ENCODE measurements at places on chromosomes 6 and 20. TPM values are rescaled to one million over a fixed set of nuclear protein-coding genes. Genes with fewer than 3 reads are reported as not detected.

RAB22A gene
- polyA plus RNA-seq: 8.4 TPM

- DNase-seq: peak; percentile 10
Observed at GRCh38 chr20:32285621-32286371, 8.3 kb downstream of the KIF3B start.

- no peak for DNase-seq
Observed at GRCh38 chr20:2564406-2564805, 28.0 kb downstream of the TMC2 start.

GRCh38 chr20:3109350-3110302 is 25.1 kb upstream of the AVP start:
- DNase-seq: no peak

- DNase-seq: no peak
Observed at GRCh38 chr6:125792172-125792571, 1.4 kb downstream of the NCOA7 start.

LY6G6F gene
- polyA plus RNA-seq: not detected

GRCh38 chr6:5670811-5671561 is 335.7 kb downstream of the NRN1 start:
- peak; percentile 71 for DNase-seq

DNA sequence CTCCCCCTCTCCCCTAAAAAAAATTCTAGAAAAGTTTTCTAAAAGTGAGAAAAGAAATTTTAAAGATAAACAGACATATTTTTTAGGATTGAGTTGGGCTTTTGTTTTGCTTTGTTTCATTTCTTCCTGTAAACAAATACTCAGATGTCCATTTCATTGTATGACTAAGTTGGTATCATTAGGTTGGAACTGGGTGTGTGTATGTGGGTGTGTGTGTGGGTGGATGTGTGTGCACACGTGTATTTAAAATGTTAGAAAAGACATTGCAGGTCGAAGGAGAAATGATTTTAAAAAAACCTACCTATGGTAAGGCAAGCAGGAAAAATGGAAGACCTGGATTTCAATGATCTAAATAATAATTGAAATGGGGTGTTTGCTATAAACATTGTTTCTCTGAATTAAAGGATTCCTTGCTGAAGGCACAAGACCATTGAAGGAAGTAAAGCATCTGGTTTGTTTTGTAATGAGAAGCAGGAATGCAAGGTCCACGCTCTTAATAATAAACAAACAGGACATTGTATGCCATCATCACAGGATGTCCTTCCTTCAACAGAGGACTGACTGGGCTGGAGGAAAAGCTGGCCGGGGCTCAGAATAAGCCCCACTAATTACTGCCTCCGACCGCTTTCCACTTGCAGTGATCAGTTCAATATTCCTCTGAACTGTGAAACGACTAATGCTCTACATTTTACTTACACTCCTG is 996 bp upstream of the PRDM1 start:
- peak; percentile 68 for DNase-seq

CYB5R4 gene
- 2.7 TPM for polyA plus RNA-seq

DNA sequence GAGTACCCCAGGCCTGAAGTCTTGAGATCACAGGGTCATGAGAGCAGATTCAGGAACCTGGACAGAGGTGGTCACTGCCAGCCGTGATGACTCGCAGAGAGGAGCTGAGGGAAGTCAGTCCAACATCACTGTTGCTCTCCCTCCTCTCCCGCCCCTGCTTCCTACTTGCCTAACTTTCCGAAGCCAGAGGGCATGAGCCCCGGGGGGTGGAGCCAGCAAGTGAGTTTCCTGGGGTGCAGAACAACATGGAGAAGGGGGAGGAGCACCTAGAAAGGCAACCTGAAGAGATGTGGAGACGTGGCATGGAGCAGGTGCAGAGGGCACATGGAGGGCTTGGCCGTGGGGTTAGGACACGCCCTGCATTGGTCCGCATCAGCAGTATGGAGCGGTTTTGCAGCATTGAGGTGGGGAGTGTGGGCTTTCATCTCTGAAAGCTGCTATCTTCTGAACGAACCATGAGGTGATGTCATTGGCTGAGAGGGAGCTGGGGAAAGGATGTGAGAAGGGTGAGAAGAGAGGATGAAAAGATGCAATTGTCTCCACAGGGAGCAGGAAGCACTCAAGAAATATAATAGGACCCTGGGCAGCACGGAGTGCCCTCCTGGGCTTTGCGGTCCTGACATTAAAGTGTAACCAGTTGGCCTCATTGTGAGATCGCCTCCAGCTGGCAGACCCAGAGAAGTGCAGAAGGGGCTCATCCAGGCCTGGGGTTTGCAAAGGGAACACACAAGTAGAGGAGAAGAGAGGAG is 25.0 kb downstream of the GDAP1L1 start:
- DNase-seq: no peak

DNA sequence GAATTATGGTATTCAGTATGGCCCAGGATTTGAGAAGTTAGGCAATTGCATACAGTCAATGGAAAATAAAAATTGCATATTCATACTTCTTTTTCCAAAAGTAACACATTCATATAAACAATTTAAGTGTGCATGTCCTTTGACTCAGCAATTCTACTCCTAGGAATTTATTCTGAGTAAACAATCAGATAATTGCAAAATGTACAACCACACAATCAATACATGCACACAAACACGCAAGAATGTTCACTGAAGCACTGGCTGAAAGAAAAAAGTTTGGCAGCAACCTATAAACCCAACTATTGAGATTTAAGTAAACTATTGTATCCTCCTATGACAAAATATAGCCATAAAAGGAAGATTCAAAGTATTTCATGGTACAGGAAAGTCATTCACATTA is 1.6 kb downstream of the CYP39A1 start:
- DNase-seq: peak; percentile 2

TFAP2D gene
- polyA plus RNA-seq: not detected

DNA sequence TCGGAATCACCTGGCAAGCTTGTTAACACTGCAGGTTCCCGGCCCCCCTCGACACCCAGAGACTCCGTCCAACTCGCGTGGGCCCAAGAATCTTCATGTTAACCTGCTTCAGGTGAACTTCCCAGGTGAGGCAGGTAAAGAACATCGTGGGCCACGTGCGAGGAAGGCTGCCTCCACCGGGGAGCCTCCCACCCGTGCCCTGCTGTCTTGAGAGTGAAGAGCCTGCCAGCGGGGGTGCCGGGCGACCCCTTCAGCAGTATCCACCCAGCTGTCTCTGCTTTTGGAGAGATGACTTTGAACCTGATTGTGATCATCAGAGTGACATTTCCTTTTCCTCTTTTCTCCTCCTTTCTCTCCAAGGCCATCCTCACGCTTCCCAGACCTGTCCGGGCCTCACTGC is 22.9 kb upstream of the RTF2 start:
- no peak for DNase-seq

DNA sequence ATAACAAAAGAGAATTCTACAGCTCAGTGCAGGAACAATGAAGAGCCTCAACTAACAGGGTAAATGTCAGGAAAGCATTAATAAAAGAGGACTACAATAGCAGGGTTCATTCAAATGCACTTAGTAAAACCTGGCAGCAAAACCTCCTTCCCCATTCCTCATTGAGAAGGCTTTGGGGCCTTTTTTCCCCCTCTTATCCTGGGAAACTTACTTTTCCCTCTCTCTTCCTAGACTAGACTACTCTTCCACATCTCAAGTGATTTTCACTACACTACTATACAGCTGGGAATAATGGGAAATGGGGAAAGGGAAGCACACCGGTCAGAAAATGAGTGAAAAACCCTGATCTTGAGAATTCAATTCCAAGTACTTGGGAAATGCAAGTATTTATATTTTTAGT is 10.1 kb downstream of the ROMO1 start:
- no peak for DNase-seq

GLP1R gene
- not detected for polyA plus RNA-seq

DNA sequence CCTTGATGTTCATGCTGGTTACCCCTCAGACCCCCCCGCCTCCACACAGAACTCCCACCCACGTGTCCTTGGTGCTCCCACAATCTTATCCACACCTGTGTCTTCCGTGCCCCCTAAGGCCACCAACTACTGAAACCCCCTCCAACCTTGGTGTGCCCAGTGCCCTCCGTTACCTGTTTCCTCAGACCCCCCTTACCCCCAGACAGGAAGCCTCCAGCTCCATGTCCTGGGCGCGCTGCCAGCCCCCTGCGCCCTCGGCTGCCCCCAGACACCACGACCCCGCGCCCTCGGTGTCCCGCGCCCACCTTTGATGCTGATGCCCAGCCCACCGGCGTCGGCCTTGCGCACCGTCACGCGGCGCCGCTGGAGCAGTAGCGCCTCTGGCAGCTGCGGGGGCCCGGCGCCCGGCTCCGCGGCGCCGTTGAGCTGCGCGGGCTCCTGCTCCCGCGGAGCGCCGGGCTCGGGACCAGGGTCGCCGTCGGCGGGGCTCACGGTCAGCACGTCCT is 504 bp downstream of the SNTA1 start:
- no peak for DNase-seq

GRCh38 chr20:53737396-53738038 is 143.9 kb upstream of the ZNF217 start:
- DNase-seq: no peak

MROH8 gene
- 1.3 TPM for polyA plus RNA-seq

DNA sequence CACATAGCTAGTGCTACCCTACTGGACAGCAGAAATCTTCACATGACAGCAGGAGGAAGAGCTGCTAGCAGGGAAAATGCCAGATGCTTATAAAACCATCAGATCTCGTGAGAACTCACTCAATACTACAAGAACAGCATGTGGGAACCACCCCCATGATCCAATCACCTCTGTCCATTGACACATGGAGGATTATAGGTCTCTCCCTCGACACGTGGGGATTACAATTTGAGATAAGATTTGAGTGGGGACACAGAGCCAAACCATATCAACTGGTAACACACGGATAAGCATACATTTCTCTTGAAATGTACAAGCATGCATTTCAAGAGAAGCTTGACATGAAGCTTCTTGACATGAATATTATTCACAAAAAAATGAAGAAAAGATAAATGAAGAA is 64.1 kb downstream of the MMS22L start:
- DNase-seq: no peak

DNA sequence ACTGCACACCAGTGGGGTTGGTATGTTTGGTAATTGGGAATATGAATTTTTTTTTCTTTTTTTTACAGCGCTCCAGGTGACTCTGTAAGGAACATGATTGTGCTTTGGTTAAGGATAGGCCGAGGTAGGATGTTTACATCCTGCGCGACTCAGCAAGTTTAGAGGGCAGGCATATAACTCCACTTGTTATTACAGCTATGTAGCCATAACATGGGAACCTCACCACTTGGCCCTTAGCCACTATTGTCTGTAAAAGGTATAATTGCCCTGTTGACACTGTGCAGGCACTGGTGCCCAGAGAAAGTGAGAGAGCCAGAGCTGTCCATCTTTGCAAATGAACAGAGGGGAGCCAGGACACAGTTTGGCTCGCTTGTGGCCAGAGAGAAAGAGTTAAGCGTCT is 172.9 kb downstream of the MCHR2 start:
- DNase-seq: no peak

DNA sequence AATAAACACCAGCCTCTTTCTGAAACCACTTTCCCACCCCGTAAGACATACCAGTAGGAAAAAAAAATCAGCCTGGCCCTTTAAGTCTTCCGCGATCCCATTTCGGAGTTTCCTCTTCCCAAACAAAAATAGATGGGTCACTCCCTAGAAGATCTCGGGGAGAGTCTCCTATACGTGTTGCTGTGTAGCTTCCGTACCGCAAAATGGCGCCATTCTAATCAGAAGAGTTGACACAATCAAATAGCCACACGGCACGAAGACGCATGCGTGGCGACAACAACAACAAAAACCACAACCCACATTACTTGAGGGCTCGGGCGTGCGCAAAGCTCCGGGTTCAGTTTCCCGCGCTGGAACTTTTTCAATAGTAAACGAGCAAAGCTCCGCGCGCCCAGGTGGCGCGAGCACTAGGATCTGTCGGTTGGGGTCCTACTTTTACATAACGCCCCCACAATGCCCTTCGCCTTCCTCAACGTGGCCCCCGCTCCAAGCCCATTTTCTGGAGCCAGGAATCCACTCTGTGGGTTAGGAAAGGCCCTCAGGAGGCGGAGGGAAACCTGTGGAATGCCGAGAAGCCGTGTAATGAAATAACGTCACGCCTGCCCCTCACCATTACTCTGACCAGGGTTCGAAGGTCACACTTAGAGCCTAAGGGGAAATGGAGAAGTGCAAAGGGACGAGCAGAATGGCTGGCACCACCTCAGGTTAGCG is at the start of gene GPANK1:
TSS of gene GPANK1 (minus strand) at position 208 of the 711 bp plus-strand sequence. CDS start 519 bp downstream, outside the sequence.
- peak; percentile 94 for DNase-seq

TGM3 gene
- not detected for polyA plus RNA-seq

DNA sequence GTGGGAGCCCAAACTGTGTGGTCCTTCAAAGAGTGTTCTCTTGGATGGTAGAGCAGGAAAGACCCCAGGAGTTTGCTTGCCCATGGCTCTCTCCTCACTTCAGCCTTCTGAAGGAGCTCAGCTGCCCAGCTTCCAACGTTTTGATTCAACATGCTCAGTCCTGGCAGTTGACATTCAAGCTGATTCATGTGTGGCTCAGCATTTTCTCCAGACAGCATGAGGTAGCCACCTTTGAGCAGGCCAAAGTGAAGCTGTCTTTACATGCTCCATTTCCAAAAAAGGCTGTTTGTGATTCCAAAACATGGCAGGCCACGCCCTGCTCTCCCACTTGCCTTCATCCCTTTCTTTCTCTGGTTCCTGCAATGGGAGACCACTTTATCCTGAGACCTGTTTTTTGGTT is 280.2 kb downstream of the TBC1D7 start:
- DNase-seq: no peak

DNA sequence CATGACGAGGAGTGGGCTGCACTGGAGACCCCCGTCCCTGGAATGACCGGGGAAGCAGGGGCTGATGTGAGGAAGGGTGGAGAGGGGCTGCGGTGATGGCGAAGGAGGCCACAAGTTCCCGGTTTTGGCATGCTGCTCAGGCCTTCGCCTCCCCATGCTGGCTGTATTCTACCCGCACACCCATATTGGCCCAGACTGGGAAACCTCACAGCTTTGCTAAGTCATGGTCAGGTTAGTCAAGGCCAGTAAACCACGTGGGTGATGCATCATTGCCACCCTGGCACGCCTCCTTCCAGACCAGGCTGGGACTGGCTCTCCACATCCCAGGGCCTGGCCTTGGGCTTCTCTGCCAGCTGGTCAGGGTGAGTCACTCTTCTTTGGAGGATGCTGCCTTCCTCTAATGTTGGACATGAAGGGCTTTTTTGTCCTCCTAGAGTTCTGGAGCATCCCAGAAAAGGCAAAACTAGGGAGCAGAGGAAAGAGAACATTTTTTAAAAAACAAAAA is 53.8 kb downstream of the PCNA start:
- peak; percentile 97 for DNase-seq

FAM184A gene
- 0.03 TPM for polyA plus RNA-seq

DNA sequence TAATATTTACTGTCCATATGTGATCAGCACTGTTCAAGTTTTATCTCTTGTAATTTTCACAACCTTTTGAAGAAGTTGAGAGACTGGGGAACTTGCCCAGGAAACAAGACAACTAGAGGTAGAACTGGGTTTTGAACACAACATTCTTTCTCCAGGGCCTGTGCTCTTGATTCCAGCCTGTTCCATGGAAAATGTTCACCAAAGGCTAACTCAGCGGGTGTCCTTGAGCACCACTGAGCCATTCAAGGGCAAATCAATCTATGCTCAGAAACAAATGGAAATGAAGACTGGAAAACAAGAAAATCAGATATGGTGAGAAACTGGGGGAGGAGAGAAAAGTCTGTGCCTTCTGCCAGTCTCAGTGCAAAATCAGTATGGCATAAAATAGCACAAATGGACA is 682.2 kb upstream of the AGPAT4 start:
- DNase-seq: no peak

HRH3 gene
- not detected for polyA plus RNA-seq

ENPP4 gene
- polyA plus RNA-seq: 0.04 TPM

TRDN gene
- not detected for polyA plus RNA-seq

MAS1 gene
- not detected for polyA plus RNA-seq

Data from IMR-90 (cell line).